Stimulated activated CD4-positive, alpha-beta T cell treated with anti-CD3 and anti-CD28 coated beads, TNF-alpha, amount 100 ng/mL, for 24 hours (primary cell): ENCODE measurements at places on chromosomes 16 and 17.

GRCh38 chr17:32111141-32111771 lies 31.0 kb upstream of the RHOT1 start:
- DNase-seq = no peak

GRCh38 chr16:6884002-6884401 lies 448.6 kb upstream of the RBFOX1 start:
- no peak for DNase-seq

GRCh38 chr17:32596206-32596605 lies 109.4 kb downstream of the CDK5R1 start:
- DNase-seq = no peak

DNA sequence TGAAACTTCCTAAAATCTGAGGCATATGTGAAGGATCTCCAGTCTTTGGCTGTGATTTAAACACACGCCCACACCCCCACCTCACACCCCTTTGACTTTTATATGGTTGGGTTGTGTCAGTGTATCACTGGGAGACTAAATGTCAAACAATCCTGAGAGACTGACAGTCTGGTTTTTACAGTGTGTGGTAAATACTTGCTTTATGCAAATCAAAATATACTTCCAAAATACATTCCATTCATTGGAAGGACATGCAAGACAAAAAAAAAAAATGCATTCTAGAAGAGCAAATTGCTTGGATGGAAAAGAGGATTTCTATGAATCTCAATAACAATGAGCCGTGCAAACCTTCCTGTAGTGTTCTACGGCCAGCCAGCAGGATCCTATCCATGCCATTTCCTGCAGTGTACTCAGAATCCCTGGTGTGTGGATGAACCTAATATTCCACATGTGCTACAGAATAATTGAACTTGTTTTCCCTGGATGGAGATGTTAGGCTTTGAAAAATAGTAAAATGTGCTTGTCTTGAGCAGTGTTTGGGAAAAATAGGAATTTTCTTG lies 602.1 kb upstream of the GOT2 start:
- no peak for DNase-seq

DNA sequence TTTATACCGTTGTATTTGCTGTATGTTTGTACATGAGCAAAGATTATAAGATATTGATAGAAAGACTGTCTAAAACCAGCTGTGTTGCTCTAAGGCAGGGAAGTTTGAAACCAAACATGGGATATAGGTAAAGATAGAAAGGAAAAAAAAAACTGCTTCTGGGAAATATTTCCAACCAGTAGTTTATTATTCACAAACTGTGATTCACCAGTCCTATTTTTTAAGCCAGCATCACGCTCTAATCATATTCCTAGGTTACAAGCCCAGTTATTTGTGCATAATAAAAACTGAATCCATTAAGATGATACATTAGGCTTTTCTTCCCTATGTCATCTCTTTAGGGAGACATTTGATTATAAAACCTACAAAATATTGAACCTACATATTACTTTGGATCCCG lies 4.0 kb downstream of the ERN1 start:
- DNase-seq = no peak

DNA sequence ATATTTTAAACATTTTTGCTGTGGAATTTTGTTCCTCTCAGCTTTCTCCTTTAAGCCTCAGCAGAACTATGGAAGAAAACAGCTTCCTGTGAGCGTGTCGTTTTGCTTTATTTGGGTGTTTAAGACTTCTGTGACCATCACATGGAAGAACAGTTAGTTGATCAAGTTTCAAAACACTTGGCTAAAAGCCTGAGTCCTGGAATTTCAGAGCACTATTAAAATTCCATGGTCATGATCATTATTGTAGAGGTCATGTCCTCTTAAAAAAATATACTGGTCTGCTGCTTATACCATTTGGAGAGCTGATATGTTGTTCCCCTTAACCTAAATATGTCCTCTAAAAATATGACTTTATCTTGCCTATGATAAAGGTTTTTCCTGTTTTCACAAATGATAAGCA lies 12.6 kb upstream of the CDR2 start:
- no peak for DNase-seq

- DNase-seq = no peak
These were observed 418.0 kb upstream of the PSMD7 start for GRCh38 chr16:73878611-73879010.

DNA sequence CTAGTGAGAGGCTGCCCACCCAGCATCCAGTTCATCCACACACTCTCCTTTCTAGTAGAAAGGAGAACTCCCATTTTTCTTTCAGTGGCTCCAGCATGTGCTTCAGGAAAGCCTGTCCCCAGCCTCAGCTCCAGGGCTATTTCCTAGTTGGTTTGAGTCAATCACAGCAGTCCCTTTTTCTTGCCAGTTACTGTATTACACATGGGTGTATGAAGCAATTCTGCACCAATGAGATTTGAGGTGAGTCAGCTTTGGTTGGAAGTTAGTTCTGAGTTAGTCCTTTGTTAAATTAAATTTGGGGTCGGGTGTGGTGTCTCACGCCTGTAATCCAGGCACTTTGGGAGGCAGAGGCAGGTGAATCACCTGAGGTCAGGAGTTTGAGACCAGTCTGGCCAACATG lies 24.8 kb downstream of the RAD51D start:
- no peak for DNase-seq

DNA sequence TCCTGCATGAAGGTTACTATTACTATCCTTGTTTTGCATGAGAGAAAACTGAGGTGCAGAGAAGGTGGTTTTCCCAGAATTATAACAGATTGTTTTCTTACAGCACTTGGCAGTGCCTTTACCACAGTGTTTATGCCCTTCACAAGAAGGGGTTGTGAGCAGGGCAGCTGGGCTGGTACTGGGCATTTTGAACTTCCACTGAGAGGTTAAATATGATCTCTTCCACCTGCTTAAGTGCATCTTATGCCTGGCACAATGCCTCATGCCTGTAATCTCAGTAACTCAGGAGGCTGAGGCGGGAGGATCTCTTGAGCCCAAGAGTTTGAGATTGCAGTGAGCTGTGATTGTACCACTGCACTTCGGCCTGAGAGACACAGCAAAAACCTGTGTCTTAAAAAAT lies 36.2 kb downstream of the NDE1 start:
- DNase-seq = no peak

- DNase-seq = peak; percentile 42
These were observed 397 bp downstream of the NCOR1 start for GRCh38 chr17:16215002-16215272.

- DNase-seq = no peak
These were observed 17.4 kb upstream of the PHOSPHO1 start for GRCh38 chr17:49247944-49248343.

DNA sequence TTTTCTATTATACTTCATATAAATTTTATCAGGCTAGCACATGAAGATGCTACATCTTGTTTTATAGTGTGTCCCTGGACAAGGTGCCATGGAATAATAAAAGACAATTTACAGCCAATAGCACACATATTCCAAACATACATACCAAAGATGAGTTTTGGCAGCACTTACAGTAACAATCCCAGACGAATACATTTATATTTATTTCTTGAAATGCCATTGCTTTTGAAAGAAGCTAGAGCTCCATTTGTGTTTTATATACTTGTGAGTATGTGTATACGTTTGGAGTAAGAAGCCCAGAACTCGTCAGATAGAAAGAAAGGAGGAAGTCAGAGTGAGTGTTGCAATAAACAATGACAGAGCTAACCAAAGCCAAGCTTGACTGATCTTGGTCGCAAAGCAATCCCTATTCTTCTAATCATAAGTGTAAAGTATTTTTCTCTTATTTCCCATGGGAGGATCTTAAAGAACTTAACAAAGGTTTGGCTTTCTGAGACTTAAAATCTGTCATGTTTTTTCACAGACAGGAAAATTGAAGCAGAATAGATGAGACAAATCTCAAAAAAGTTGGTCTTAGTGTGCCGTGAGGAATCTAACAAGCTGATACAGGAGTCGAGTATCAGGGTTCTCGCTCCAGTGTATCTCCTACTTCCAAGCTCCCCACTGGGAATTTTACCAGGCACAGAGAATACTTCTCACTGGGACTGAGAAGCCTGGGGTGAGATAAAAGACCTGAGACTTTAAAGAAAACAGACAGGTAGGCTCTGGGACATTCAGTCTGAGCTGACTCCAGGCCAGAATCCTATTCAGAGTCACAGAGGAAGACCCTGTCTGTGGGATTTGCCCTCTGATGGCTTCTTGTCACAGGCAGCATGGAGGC lies 175.4 kb downstream of the AATF start:
- DNase-seq = no peak

GRCh38 chr16:86300746-86301481 lies 209.4 kb upstream of the FOXF1 start:
- no peak for DNase-seq

DNA sequence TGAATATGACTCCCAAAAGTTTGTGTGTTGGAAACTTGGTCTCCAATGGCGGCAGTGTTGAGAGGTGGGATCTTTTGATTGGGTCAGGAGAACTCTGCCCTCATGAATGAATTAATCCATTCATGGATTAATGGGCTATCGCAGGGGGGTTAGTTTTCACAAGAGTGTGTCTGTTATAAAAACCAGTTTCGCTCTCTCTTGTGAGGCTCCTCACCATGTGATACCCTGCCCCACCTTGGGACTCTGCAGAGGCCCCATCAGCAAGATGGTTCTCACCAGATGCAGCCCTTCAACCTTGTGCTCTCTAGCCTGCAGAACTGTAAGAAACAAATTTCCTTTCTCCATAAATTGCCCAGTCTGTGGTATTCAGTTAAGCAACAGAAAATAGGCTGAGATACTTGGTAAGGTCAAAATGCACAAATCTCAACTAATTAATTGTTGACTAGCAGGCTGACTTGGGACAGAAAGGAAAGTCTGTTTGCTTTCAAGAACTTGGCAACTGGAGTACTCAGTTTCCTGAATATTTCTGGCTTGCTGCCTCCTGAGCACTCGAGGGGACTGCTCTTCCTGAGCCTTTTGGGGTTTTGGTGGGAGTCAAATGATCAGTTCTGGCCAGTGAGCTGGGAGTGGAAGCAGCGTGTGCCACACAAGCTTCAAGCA lies 13.8 kb upstream of the CCL17 start:
- DNase-seq = no peak

DNA sequence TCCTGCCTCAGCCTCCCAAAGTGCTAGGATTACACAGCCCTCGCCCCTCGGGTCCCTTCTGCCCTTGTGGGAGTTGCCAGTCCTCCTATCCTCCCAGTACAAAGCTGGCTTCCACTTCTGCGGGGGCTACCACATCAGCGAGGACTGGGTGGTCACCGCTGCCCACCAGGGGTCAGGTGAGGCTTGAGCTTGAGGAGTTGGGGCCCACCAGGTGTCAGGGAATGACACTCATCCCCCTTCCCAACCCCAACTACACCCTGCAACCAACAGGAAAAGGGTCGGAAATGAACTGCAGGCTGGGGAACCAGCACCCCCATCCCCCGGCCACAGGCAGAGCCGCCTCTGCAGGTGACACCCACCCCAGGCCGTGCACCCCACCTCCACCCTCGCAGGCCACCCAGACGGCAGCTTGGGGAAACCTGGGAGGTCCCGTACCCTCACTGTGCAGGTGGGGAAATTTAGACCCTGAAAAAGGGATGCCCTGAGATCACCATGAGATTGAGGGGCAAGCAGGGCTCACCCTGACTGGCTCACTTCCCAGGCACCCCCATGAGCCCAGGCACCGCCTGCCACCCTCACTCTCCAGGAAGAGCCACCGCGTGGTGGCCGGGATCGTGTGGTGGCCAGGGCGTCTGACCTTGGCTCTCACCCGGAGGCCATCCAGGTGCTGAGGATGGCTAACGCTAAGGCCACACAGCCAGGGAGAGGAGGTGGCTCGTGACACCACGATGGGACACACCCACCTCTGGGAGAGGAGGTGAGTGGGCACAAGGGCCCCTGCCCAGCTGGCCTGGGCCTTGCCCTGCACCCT lies 8.0 kb downstream of the CTRB1 start:
- DNase-seq = no peak

- DNase-seq = no peak
These were observed 5.5 kb upstream of the SRCIN1 start for GRCh38 chr17:38611070-38611786.

DNA sequence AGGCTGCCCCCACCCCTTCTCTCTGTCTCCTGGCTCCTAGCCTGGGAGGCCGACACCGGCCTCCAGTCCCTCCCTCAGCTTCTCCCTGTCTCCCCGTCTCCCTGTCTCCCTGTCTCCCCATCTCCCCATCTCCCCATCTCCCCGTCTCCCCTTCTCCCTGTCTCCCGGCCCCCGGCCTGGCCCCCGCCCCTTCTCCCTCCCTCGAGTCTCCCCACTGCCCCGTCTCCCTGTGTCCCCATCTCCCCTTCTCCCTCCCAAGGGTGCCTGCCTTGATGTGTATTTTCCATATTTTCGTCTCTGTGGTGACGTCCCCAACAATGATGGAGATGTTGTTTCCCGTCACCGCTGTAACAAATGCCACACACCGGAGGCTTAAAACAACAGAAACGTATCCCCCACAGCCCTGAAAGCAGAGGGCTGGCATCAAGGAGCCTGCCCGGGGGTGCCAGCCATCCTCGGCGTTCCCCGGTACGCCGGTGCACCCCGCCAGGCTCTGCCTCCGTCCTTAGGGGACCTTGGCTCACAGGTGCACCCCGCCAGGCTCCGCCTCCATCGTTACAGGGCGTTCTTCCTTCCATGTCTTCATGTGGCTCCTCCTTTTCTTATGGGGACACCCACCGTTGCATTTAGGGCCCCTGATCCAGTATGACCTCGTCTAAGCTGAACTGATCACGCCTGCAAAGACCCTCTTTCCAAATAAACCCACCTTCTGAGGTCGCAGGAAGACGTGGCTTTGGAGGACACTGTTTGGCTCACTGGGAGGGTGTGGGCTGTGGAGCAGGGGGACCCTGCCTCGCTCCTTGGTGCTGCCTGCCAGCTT lies 151.6 kb downstream of the NPIPB11 start:
- DNase-seq = no peak

GRCh38 chr16:66717776-66718175 lies 21.2 kb upstream of the CMTM4 start:
- DNase-seq = no peak

GRCh38 chr16:83711069-83711468 lies 96.7 kb upstream of the HSBP1 start:
- DNase-seq = no peak

GRCh38 chr17:17682293-17682736 lies 1.1 kb downstream of the RAI1 start:
- DNase-seq = no peak

- no peak for DNase-seq
These were observed 126.7 kb upstream of the FOXF1 start for GRCh38 chr16:86383488-86384262.

- peak; percentile 44 for DNase-seq
These were observed 31.7 kb downstream of the OSBPL7 start for GRCh38 chr17:47789611-47790561.
